ENCODE measurements at places on chromosomes 16 and 17.

DNA sequence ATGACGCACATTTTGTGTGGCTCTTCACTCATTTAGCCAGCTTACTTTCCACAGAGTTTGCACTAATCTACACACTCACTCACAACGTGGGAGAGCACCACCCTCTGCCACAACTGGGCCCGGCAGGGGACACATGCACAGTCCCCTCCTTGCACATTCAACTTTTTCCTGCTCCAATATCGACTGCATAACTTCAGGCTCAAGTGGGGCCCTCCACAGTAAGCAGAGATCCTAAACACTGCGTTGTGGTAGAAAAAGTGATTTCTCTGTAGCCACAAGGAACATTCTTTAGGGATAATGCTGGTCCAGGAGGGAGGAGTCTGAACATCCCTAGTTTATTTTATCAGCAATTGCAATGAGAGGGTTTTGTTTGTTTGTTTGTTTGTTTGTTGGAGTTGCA lies 40.0 kb downstream of the MRPS23 start:
- DNase-seq: no peak

- DNase-seq: peak; percentile 77
Measured at GRCh38 chr17:75632863-75633485, at the start of gene SMIM5. Gene SMIM5, plus strand, starts transcription at chr17:75633434. Its CDS starts 6,768 bp downstream, at chr17:75640202.

DNA sequence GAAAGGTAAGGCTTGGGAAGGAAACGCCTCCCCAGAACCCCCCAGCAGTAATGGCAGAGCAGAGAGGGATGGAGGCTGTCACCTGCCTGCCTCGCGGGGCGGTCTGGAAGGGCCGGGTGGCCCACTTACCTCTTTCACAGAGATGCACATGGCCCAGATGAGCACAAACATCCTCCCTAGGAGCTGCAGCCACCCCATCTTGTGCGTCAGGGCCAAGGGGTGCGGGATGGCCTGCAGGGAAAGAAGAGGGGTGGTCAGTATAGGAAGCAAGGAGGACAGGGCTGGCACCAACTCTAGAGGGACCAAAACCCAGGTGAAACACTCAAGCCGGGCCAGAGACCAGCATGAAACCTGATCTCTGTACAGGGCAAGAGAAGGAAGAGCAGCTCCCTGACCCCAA lies 29.7 kb downstream of the TRPV3 start:
- no peak for DNase-seq

- DNase-seq: no peak
Measured at GRCh38 chr17:5846001-5846400, 224.2 kb upstream of the WSCD1 start.

- DNase-seq: no peak
Measured at GRCh38 chr16:9007177-9007794, 43.6 kb upstream of the USP7 start.

Measured in activated gamma-delta T cell treated with anti-CD3 and anti-CD28 coated beads, Interleukin-2, amount 50 U/mL, for 16 hours (primary cell).